ENCODE measurements at places on chromosomes 2 and 18.

GRCh38 chr2:191152482-191153240 is 1.9 kb upstream of the STAT4 start:
- DNase-seq, result no peak

GRCh38 chr18:79026491-79026890 is 42.7 kb upstream of the ATP9B start:
- no peak for DNase-seq

DNA sequence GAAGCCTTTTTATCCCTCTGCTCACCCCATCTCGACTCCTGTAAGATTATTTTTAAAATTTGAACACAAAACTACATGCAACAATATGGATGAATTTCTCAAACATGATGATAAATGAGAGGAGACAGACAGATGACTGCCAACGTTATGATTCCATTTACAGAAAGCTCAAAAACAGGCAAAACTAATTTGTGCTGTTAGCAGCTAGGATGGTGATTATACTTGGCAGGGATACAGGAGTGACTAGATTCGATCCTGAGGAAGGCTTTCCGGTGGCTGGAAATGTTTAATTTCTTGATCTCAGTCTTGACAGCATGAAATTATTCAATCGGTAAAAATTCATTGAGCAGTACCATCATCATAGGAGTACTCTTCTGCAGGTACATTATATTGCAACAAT is 163.4 kb upstream of the SH3BP4 start:
- DNase-seq, result no peak

- DNase-seq, result no peak
Observed at GRCh38 chr2:133655610-133656009, 87.3 kb upstream of the NCKAP5 start.

DNA sequence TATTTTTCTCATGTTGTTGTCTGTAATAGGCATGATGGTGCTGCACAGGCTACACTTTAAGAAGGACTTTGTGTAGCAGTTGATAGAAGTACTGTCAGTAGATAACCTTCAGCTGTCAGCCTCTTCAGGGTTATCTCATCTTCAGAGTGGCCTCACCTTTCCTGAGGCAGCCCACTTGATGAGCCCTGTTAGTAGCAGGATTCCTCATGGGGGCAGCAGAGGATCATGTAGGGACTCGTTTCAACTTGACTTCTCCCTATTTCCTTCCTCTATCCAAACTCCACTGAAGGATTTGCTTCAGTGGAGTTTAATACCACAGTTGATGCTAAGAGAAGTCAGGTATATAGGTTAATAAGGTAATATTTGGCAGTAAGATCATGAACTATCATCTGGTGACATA is 530.3 kb upstream of the FSIP2 start:
- DNase-seq, result no peak

- no peak for DNase-seq
Observed at GRCh38 chr18:53894675-53895442, 329.6 kb downstream of the MBD2 start.

GRCh38 chr2:7026742-7027141 is 109.5 kb downstream of the RNF144A start:
- DNase-seq, result no peak

DNA sequence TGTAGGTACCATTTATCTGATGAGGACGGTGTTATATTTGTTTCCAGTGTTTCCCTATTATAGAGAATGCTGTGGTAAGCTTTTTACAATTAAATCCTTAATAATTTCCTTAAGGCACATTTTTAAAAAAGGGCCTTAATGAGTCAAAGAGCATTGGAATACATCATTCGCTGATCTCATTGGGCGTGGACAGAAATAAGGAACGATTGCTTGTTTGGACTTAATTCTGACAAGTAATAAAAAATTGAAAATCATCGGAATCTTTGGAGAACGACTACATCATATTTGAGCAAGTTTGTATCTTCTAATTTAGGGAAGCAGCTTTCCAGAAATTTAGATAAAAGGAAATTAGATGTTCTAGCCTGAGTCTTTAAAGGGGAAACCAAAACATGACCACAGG is 11.3 kb downstream of the AGPS start:
- no peak for DNase-seq

GRCh38 chr2:61233581-61233980 is 71.6 kb downstream of the C2orf74 start:
- no peak for DNase-seq

DNA sequence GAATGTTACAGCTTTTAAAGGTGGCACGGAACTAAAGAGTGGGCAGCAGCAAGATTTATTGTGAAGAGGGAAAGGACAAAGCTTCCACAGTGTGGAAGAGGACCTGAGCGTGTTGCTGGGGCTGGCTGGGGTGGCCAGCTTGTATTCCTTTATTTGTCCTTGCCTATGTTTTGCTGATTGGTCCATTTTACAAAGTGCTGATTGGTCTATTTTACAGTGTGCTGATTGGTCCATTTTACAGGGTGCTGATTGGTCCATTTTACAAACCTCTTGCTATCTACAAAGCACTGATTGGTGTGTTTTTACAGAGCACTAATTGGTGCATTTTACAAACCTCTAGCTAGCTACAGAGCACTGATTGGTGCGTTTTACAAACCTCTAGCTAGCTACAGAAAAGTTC is 109.7 kb upstream of the DDX18 start:
- DNase-seq, result no peak

- no peak for DNase-seq
Observed at GRCh38 chr2:205117125-205117524, 565.2 kb upstream of the NRP2 start.

DNA sequence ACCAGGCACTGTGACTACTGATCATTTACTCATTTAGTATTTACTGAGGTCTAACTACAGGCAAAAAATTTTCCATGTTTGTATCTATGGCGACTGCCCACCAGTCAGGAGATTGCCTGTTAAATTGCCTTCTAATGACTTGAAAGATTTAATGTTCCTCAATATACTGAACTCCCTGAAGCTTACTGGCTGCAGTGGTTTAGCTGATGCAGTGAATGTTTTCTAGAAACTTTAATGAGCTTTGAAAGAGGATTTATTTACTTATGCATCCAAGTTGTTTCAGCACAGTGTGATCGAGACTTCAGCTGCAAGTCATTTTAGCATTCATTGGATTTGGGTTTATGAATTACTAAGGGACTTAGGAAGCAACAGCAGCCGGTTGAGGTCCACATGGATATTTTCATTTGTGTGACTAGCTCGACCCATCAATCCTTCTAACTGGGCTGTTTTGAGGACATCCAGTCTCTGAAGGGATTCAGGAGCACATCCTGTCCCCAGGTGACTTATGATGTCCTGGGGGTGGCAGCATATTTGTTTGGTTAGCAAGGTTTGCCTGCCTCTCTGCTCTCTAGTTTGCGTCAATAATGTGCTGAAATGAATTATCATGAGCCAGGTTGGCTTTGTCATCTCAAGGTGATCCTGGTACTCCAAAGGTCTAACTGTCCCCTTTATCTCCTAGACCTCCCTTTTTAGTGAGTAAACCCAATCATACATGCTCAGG is 26.8 kb downstream of the ACMSD start:
- no peak for DNase-seq
